ENCODE measurements at places on chromosomes 1 and 21.

- no peak overlapping the region for H3K27ac ChIP-seq
- H3K36me3 ChIP-seq: no peaks in the 10 kb centered on the region
- H3K4me1 ChIP-seq: no peaks in the 10 kb centered on the region
- DNase-seq: no peak
- H3K27me3 ChIP-seq: peaks cover 60% of the 10 kb centered on the region
Measured at GRCh38 chr1:165234149-165234548, 122.4 kb downstream of the LMX1A start.

- no peak for DNase-seq
- H3K4me3 ChIP-seq: no peak overlapping the region
- H3K4me1 ChIP-seq: no peaks in the 10 kb centered on the region
- peaks cover 35% of the 10 kb centered on the region for H3K27me3 ChIP-seq
- H3K27ac ChIP-seq: no peak overlapping the region
Measured at GRCh38 chr1:178593515-178593914, 80.6 kb downstream of the TEX35 start.

DNA sequence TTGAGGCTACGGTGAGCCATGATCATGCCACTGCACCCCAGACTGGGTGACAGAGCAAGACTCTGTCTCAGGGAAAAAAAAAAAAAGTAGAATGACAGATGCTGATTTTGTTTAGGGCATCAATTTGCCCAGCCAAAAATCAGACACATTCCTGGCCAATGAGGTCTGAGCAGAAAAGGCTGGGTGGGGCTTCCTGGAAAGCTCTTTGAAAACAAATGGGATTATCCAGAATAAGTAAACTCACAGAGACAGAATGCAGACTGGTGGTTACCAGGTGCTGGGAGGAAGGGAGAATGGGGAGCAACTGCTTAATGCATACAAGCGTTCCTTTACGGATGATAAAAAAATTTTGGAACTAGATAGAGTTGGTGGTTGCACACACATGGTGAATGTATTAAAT, 10.1 kb upstream of the CITED4 start:
- H3K27me3 ChIP-seq: no peaks in the 10 kb centered on the region
- peaks cover 25% of the 10 kb centered on the region for H3K4me1 ChIP-seq
- no peak for DNase-seq

DNA sequence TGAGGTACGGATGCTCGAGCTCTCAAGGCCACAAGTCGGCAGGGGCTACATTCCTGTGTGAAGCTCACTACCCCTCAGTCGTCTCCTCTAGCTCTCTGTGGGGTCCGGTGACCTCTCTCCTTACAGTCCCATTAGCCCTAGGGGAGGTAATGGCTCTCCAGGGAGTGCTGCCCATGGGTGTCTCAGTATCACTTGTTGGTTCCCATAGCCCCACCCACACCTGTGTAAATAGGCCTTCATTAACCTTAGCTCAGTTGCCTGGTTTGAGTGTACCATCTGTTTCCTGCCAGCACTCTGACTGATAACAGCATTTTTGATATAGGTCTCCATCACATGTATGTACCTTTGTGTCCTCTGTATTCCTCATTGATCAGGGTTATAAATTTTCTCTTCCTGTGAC, 133.2 kb upstream of the KCNJ15 start:
- no peaks in the 10 kb centered on the region for H3K4me1 ChIP-seq
- H3K27ac ChIP-seq: no peak overlapping the region
- no peaks in the 10 kb centered on the region for H3K36me3 ChIP-seq
- H3K27me3 ChIP-seq: peaks cover 6% of the 10 kb centered on the region
- H3K4me3 ChIP-seq: no peak overlapping the region

- H3K4me1 ChIP-seq: no peaks in the 10 kb centered on the region
- DNase-seq: no peak
- H3K27me3 ChIP-seq: no peaks in the 10 kb centered on the region
- H3K27ac ChIP-seq: no peak overlapping the region
Measured at GRCh38 chr1:183760661-183761060, 44.3 kb upstream of the RGL1 start.

- H3K36me3 ChIP-seq: no peaks in the 10 kb centered on the region
- H3K27me3 ChIP-seq: peaks cover 88% of the 10 kb centered on the region
- DNase-seq: no peak
- no peak overlapping the region for H3K4me3 ChIP-seq
- H3K27ac ChIP-seq: no peak overlapping the region
Measured at GRCh38 chr1:38129473-38129872, 82.9 kb upstream of the POU3F1 start.

- H3K36me3 ChIP-seq: peaks cover 93% of the 10 kb centered on the region
- H3K27me3 ChIP-seq: no peaks in the 10 kb centered on the region
- H3K4me1 ChIP-seq: no peaks in the 10 kb centered on the region
- no peak overlapping the region for H3K4me3 ChIP-seq
- no peak overlapping the region for H3K27ac ChIP-seq
Measured at GRCh38 chr1:32782086-32782485, 35.1 kb downstream of the YARS1 start.

DNA sequence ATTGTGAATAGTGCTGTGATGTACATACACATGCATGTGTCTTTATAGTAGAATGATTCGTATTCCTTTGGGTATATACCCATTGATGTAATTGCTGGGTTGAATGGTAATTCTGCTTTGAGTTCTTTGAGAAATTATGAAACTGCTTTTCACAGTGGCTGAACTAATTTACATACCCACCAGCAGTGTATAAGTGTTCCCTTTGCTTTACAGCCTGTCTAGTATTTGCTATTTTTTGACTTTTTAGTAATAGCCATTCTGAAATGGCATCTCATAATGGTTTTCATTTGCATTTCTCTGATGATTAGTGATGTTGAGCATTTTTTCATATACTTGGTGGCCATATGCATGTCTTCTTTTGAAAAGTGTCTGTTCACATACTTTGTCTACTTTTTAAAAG, 54.5 kb upstream of the FAM78B start:
- no peak overlapping the region for H3K4me3 ChIP-seq
- no peak overlapping the region for H3K27ac ChIP-seq
- DNase-seq: no peak
- H3K27me3 ChIP-seq: no peaks in the 10 kb centered on the region

DNA sequence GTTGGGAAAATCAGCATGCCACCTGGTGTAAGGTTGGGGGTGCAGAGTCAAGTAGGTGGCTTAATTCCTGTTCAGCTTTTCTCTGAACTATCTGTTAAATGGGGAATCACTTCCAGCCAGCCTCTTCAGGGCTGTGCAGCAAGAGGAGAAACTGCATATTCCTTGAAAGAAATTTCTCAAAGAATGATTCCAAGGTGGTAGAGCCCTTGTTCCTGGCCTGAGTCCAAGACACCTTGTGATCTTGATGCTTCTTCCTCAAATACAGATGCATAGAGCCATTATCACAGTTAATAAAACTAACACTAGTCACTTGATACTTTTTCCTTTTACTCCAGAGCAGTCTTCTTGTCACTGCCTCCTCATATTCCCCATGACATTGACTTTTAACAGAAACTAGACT, 5.2 kb downstream of the TXLNA start:
- peaks cover 84% of the 10 kb centered on the region for H3K36me3 ChIP-seq
- H3K4me3 ChIP-seq: no peak overlapping the region
- no peak for DNase-seq
- H3K4me1 ChIP-seq: peaks cover 32% of the 10 kb centered on the region
- no peaks in the 10 kb centered on the region for H3K27me3 ChIP-seq
- no peak overlapping the region for H3K27ac ChIP-seq

GRCh38 chr21:29190923-29191331, 60.5 kb downstream of the MAP3K7CL start:
- H3K4me3 ChIP-seq: no peak overlapping the region
- H3K27me3 ChIP-seq: peaks cover 7% of the 10 kb centered on the region
- no peak for DNase-seq
- H3K36me3 ChIP-seq: no peaks in the 10 kb centered on the region
